ENCODE measurements at places on chromosomes 1 and 21.

DNA sequence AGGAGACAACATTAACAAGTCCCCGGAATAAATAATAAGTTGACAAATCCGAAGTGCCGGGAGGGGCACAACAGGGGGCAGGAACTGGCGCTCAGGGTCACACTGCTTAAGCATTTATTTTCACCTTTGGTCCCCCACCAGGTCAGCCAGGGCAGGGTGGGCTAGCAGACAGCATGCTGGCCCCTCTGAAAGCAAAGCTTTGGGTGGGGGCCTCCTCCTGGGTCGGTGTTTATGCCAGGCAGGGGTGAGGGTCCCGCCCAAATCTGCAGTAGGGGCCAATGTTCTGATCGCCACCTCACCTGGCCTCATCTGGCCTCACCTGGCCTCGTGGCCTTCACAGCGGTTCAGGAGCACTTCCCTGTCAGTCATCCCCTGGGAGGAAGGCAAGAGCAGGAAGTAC is 8.2 kb upstream of the FAM131C start:
- no peak for DNase-seq

- no peak for DNase-seq
Measured at GRCh38 chr21:45302082-45303061, 14.7 kb upstream of the POFUT2 start.

DNA sequence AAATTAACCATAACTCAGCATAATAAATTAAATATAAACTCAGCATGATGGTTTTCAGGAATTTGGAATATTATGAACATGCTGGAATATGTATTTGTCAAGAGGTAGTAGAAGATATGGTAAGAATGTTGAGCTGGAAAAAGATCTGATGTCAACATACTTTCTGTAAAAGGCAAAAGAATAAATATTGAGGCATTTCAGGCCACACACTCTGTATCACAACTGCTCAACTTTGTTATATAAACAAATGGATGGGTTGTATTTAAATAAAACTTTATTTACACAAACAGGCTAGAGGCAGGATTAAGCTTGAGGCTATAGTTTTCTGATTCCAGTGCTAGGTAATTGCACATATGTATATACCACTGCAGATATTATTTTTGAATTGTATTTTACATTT is 1409.4 kb downstream of the MRPL39 start:
- no peak for DNase-seq

GRCh38 chr1:62077821-62078220 is 116.8 kb upstream of the L1TD1 start:
- DNase-seq: no peak

GRCh38 chr1:11283151-11283550 is 10.2 kb downstream of the UBIAD1 start:
- DNase-seq: no peak

GRCh38 chr1:37731312-37732019 is 33.5 kb downstream of the EPHA10 start:
- DNase-seq: no peak
